Lower leg skin (tissue), 4 donors: ENCODE measurements at places on chromosomes 3 and 15. TPM values are rescaled to one million over a fixed set of nuclear protein-coding genes. Genes with fewer than 3 reads are reported as not detected.
A peak's percentile ranks its signal among the peaks of the same experiment; 100 is the strongest.

- no peak for DNase-seq
Measured at GRCh38 chr15:40353697-40354096, 2.9 kb downstream of the PHGR1 start.

- DNase-seq: no peak
Measured at GRCh38 chr3:63909431-63909830, 2.8 kb downstream of the SCAANT1 start.

DNA sequence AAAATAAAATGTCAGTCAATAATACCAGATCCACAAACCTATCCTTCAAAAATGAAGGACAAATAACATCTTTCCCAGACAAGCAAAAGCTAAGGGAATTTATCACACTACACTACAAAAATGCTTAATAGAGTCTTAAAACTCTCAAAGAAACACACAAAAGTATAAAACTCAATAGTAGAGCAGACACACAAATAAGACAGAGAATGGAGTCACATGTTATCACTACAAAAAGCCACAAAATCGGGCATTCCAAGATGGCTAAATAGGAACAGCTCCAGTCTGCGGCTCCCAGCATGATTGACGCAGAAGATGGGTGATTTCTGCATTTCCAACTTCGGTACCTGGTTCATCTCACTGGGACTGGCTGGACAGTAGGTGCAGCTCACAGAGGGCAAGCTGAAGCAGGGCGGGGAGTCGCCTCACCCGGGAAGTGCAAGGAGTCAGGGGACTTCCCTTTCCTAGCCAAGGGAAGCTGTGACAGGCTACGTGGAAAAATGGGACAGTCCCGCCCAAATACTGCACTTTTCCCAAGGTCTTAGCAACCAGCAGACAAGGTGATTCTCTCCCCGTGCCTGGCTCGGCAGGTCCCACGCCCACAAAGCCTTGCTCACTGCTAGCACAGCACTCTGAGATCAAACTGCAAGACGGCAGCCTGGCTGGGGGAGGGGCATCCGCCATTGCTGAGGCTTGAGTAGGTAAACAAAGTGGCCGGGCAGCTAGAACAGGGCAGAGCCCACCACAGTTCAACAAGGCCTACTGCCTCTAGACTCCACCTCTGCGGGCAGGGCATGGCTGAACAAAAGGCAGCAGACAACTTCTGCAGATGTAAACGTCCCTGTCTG lies 46.3 kb downstream of the SENP7 start:
- DNase-seq: no peak

- DNase-seq: no peak
Measured at GRCh38 chr3:156511987-156512677, 42.8 kb downstream of the SSR3 start.

GRCh38 chr15:96585484-96586386 lies 255.2 kb downstream of the NR2F2 start:
- DNase-seq: no peak

- DNase-seq: peak; percentile 79
Measured at GRCh38 chr3:113241292-113242095, 30.1 kb downstream of the BOC start.

DNA sequence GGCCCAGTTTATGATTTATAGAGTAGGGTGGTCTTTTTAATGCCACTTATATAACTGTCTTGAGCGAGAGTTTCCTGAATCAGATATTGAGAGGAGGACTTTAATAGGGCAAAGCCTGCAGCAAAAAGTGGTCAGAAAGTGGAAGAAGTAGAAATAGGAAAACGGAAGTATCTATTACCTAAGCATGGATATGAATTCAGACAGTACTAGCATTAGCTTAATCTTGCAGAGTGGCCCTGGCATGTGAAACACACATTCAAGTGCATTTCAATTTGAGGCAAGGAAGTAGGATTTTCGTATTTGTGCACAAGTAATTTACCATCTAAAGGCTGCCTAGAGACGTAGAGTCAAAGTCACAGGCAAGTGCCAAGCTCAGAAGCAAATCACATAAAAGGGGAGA lies 622.3 kb downstream of the DIPK2A start:
- no peak for DNase-seq

DNA sequence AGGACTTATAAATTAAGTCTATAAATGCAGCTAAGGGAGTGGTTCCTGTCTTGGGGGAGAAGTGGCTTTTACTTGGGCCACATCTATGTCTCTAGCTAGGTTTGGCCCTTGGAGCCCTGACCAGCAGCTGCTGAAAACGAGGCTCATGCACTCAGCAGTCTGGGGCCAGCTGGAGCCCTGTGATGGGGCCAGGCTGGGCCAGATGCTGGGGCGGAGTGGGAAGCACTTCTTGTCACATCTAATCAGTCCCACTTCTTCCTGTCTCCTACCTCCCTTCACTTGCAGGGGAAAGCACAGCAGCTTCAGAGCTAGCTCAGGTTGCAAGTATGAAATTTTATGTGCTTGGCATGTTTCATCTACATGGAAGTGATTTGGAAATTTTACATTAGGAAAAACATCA lies 209.9 kb upstream of the ROPN1 start:
- no peak for DNase-seq

DNA sequence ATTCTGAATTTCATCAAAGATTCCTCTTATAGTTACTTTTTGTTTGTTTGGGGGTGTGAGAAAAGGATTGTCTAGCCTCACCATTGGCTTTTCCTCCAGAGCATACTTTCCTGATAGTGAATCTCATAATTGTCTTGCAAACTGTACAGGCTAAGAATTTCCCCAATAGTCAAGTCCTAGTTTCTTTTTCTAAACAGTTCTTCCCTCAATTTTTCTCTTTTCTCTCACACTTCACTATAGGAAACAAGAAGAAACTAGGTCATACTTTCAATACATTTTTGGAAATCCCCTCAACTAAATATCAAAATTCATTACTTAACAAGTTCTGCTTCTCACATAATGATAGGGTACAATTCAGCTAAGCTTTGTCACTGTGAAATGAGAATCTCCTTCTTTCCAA lies 241.9 kb downstream of the IL20RB start:
- no peak for DNase-seq

DNA sequence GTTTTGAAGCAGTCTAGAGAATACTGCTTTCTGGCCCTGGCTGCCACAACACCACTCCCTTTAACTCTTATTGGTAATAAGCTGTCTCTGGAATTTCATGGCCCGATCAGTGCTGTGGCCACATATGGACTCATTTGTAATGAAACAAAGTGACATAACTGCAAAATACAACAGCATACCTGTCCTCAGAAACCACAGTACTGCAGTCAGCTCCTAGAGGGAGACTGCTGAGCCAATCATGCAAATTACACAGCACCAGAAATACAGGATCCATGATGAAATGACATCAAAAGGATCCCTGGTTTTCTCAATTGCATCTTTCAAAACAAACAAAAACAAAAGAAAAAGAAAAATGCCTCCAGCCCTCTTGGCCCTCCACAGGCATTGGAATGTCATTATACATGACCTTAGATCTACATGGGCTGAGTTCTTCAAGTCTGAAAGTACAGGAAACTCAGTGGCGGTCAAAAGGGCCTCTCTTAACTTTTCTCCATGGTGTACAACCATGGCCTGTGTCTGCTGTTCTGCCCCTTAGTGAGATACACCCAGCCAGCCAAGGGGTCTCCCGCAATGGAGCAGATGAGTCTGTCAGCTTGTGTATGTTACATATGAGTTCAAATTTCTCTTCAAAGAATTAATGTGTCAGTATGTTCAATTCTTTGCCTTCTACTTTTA lies 24.9 kb upstream of the KBTBD12 start:
- no peak for DNase-seq

DNA sequence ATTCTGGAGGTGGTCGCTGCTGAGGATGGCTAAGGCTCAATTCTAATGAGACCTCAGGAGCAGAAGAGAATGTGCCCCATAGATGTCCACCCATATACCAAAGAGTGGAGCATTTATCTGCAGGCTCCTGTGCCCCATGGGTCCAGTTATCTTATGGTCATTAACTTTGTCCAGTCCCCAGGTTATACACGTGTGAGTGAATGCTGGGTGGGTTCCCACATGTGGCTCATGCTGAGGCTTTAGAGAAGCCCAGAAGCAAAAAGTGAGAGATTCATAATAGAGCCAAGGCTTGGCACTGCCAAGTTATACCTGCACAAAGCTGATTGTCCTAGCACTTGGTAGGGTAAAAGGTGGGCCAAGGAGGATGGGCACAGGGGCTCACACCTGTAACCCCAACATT lies 30.0 kb upstream of the MINAR1 start:
- no peak for DNase-seq

GRCh38 chr3:67018789-67019526 lies 20.9 kb downstream of the KBTBD8 start:
- no peak for DNase-seq

DNA sequence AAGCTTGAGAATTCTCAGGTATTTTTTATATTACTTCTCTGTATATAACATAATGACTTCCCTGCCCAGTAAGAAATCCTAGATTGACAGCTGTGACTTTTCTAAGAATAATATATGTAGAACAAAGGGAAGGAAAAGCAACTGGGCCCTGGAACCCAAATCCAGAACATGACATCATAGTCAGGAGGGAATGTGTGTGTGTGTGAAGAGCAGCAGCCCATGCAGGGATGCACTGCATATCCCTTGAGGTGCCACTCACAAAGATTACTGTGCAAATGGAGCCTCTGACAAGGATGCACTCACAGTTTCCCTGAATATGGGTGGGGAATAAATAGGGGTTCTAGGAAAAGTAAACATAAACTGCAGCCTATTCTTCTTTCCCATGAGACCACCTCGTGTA lies 279.5 kb downstream of the NEK10 start:
- DNase-seq: no peak

- DNase-seq: no peak
Measured at GRCh38 chr3:25973122-25973521, 183.2 kb downstream of the OXSM start.

DNA sequence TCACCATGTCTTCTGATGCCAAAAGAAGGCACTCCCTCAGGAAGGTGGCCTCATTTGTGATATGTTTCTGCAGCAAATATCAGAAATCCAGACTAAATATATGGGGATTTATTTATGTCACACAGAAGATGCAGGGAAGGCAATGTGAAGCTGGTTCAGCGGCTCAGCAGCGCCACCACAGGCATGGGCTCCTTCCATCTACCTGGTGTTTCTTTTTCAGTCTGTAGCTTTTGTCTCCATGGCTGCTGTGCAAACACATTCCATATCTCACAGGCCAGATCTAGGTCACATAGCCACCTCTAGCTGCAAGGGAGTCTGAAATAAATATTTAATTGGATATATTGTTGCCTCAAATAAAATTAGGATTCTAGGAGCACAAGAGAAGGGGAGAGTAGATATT lies 502.1 kb upstream of the IL12A start:
- no peak for DNase-seq

DNA sequence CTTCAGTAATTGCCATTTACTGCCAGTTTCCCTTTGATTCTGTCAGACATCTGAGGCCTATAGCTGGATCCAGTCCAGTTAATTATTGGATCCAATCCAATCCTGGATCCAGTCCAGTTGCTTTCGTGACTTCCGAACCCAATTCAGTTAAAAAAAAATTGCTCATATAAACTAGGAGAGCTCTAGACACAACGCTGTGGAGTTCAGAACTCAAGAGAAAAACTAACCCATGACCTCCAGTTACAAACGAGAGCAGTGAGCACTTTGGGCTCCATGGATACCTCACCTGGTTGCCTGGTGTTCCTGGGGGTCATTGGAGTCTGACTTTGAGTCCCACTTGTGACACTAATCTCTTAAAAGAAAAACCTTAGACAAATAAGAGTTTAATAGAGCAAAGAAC lies 269.8 kb downstream of the THSD4 start:
- no peak for DNase-seq

GOLGA8M gene
- not detected for total RNA-seq

ZNF80 gene
- total RNA-seq: not detected

ADGRG7 gene
- total RNA-seq: not detected

CLSTN2 gene
- total RNA-seq: 7.9 TPM

BNC1 gene
- total RNA-seq: 28.1 TPM

PLSCR2 gene
- not detected for total RNA-seq

RPP14 gene
- total RNA-seq: 8.2 TPM

PFKFB4 gene
- 6.1 TPM for total RNA-seq
